ENCODE measurements at places on chromosomes 1 and 21.

DNA sequence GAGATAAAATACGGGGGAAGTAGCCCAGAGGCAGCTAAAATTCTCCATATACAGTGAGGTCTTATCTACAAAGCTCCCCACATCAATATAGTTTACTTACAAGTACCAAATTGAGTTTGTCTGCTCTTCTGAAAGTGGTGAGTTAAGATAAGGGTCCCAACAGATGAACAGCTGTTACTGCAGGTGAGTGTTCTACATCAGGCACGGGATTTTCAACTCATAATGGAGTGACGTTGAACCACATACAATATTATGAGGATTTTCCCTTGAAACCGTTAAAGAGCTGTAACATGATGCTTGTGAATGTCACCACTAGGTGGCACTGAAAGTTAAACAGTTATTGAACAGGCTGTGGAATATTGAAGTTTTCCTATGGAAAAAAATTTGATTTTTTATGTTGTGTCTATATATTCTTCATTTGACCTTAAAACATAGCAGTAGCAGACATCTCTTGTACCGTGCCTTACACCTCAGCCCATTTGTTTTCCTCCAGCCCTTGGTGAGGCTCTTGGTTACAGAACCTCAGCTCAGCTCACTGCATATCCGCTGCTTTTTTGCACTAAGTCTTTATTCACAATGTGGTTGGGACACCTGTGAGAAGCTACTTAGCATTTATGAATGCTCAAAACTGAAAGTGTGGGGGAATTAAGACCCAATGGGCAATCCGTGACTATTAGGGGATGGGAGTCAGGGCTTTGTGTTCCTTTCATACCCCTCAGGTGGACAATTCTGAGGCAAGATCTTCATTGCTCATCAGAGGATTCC, 23.2 kb downstream of the CD1D start:
- DNase-seq: peak; percentile 63

GRCh38 chr21:25999921-26000582, 170.5 kb downstream of the APP start:
- no peak for DNase-seq

DNA sequence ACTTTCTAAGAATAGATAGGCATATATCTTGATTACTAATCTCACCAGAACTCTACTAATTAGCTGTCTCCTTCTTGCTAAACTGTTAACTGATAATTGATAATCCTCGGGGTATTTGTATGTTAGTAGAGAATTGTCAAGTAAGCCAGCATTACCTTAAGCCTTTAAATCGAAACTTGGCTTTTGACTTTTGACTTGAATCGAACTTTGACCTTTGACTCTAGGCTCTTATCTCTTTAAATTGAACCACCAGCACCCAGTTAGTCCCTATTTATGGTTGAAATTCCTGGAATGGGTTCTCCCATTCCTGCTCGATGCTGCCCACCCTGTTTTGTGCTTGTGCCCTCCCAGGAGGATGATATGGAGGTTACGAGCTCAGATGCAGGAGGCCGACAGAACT, 244.4 kb downstream of the TGFB2 start:
- no peak for DNase-seq

DNA sequence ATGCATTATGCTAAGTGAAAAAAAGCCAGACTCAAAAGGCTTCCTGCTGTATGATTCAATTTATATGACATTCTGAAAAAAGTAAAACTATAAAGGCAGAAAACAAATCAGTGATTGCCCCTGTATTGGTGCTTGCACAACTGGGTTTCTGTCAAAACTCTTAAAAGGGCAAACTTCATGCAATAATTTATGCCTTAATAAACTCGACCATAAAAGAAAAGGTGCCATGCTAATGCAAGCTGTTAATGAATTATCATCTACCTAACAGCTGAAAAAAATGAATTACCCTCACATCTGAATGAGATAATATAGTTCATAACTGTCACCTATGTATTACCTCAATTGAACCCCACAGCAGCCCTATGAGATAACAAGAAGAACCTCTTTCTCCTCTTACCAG, 120.8 kb upstream of the ATP1A1 start:
- DNase-seq: no peak

DNA sequence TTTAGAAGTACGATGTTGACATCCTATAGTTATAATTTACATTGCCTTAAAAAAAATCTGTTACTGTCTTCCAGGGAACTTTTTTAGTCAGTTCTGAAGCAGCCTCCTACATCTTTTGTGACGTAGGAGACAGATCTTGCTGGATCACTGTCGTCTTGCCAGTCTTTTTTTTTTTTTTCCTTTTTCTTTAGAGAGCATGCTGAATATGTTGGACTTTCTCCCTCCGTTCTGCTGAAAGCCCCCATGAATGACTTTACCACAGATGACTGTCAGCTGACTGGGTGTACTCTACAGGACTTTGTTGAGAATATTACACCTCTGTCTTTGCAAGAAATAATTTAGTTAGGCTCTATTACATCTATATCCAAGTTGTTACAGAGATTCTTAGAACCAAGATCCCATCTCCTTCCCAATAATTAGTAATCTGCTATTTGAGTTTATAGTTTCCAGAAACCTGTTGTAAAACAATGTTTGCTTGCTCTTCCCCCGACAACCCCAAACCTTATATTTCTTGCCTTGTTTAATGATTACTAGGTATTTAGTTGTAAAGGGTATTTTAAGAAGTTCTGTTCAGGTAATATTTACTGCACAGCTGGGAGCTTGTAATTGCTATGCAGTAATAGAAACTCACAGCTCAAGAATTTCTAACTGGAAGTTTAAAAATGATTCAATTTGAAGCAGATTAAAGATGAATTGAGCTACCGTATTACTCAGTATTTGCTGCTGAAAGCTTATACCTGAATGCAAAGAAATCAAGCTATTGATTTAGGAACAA, 61.8 kb downstream of the RASAL2 start:
- DNase-seq: no peak

DNA sequence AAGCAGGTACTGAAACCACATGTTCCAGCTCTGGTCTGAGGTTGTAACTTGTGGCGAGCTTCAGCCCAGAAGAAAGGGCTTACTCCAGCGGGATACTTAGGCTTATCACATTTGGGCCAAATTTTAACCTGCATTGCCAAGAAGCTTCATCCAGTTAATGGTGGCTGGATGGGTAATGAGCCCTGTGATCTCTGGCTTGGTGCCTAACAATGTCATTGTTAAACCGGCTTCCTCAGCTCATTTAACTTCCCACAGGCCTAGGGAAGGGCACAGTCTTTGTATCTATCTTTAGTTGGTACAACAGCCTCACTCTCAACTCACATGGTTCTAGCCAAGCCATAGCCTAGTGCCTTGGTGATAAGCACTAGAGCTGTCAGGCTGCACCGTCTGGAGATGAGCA, 43.6 kb upstream of the CCDC190 start:
- DNase-seq: no peak

DNA sequence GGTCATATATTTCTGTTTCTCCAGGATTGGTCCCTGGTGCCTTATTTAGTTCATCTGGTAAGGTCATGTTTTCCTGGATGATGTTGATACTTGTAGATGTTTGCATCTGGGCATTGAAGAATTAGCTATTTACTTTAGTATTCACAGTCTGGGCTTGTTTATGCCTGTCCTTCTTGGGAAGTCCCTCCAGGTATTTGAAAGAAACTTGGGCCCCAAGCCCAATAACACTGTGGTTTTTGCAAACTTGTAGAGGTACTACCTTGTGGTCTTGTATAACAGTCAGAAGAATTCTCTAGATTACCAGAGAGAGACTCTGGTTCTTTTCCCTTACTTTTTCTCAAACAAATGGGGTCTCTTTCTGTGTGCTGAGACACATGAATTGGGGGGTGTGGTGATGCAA, 251.4 kb upstream of the B3GALT2 start:
- no peak for DNase-seq

DNA sequence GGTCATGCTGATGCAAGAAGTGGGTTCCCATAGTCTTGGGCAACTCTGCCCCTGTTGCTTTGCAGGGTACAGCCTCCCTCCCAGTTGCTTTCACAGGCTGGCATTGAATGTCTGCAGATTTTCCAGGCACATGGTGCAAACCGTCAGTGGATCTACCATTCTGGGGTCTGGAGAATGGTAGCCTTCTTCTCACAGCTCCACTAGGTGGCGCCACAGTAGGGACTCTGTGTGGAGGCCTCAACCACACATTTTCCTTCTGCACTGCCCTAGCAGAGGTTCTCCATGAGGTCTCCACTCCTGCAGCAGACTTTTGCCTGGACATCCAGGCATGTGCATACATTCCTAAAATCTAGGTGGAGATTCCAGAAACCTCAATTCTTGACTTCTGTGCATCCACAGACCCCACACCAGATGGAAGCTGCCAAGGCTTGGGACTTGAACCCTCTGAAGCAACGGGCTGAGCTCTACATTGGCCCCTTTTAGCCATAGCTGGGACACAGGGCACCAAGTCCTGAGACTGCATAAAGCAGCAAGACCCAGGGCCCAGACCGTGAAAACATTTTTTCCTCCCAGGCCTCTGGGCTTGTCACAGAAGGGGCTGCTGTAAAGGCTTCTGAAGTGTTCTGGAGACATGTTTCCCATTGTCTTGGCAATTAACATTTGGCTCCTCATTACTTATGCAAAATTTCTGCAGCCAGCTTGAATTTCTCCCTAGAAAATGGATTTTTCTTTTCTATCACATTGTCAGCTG, 466.2 kb upstream of the PBX1 start:
- peak; percentile 1 for DNase-seq

- DNase-seq: peak; percentile 84
These were observed 66.0 kb downstream of the COL18A1 start for GRCh38 chr21:45470773-45471524.

DNA sequence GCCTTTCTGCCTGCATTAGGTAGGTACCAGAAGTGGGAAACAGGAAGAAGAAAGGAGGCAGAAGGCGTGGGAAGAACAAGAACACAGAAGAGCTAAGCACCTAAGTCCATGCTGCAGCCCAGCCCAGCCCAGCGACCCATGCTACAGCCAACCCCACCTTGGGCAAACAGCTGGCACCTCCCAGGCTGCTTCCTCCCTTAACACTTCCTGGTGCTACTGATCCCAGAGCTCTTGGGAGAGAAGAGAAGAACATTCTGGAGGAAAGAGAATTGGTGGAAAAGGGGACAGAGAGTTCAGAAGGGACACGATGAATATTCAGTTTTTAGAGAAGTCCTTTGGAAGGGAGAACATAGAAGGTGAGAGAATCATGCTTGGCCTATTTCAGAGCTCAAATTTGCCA, 28.5 kb downstream of the PLEKHA6 start:
- no peak for DNase-seq

- peak; percentile 49 for DNase-seq
These were observed 10.5 kb downstream of the ZMYM4 start for GRCh38 chr1:35278886-35279554.

GRCh38 chr1:25640646-25641328, 24.2 kb downstream of the MAN1C1 start:
- no peak for DNase-seq

DNA sequence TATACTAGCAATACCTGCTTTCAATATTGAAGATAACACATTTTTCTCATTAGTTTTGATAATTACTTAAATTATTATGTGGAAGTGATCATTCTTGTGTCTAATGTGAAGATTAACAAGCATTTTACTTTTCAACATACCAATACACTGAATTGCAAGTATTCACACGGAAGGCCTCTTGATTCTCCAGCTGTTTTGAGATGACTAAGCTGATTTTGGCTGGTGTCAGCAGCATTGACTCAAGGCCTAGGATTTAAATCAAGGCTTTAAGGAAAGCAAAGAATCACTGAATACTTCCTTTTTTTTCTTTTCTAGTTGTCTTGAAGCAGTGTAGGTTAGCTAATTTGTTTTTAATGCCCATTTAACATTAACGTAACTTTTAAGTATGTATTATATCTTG, 373.7 kb downstream of the SRGAP2C start:
- DNase-seq: peak; percentile 82

DNA sequence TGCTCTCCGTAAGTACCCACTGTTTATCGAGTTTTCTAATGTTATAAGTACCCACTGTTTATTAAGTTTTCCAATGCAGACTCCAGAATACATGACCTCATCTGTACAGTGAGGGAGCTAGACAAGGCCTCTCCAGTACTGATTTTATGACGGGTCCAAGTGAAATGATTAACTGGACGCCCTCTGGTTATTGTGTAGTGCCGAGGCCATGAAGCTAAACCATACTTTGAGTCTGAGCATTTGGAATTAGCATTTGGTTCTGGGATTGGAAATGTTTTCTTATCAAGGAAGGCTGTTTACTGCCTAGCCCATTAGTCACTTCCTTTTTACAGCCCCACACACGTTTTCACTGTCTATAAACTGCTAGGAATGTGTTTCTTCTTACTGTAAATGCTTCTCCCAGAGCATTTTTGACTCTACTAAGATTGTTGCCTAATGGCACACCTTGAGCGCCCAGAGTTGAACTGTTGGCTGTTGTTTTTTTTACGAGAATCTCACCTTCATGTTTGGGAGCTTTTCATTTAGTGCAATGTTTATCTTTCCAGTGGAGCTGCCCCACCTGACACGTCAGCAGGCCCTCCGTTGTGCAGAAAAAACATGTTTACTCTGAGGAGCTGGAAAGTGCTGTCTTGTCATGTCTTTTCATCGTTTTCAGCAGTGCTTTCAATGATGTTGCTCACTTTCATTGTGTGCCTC, 26.9 kb downstream of the SPATA46 start:
- DNase-seq: peak; percentile 71

- DNase-seq: no peak
These were observed 125.3 kb downstream of the DNM3 start for GRCh38 chr1:171966426-171967220.

GRCh38 chr1:225768662-225769426, 8.8 kb upstream of the SRP9 start:
- no peak for DNase-seq

DNA sequence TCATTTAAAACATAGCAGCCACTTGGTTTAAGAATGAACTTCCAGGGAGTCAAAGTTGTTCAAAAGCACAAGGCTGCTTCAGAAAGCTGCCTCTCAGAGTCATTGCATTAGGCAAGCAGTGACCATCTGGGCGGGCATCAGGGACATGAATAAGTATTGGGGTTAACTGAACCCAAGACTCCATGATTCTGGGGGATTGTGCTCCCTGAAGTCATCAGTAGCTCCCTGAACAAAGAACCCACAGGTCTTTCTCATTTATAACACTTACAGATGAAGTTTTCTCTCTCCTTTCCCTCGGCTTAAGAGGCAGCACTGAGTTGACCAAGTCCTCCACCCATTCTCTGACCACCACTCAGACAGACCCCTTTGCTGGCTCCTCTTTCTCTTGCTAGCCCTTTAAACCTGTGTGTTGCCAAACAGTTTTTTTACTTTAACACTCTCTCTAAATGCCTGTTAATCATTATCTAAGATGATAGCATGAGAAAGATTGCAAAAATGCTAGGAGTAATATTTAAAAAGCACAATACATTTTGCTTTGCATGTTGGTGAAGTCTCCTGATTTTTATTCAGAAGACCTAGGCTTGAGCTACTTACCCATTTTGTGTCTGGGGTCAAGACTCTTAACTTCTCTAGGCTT, 77.0 kb upstream of the ARHGAP29 start:
- DNase-seq: no peak

DNA sequence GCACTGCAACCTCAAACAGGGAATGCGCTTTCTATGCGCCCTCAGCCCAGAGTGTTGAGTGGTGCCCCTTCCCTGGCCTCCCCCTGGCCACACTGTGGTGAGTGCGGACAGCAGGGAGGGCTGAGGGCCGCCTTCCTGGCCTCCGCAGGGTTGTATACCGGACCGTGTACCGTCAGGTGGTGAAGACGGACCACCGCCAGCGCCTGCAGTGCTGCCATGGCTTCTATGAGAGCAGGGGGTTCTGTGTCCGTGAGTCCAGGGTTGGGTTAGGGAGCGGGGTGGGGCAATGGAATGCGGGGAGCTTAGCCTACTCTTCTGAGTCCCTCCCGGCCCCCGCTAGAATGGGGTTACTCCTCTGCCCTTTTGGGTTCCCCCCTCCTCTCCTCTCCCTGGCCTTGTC, 11.7 kb downstream of the PEAR1 start:
- no peak for DNase-seq

GRCh38 chr1:187691439-187691838, 862.7 kb downstream of the PLA2G4A start:
- peak; percentile 98 for DNase-seq

Measured in fibroblast of skin of right biceps (primary cell).